Retina (tissue), 1 donor: ENCODE measurements at places on chromosomes 7 and 10.

GRCh38 chr7:150003304-150003810, 129.6 kb downstream of the ATP6V0E2 start:
- DNase-seq: no peak

DNA sequence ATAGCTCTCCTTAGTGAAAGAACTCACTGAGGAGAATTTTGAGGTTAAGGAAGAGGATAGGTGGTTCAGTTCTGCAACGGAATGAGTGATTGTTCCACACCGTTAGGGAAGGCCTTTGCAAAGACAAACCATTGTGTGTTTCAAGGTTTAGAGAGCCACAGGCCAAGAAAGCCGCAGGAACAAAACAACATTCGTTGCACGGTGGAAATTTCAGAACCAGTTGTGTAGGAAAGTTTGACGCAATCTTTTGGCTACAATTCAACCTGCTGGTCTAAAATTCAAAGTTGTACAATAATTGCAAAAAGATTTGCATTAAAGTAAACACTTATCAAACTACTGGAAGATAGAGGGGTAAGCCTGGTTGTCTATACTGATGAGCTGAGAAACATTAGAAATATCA, 91.4 kb downstream of the FAM107B start:
- DNase-seq: no peak

GRCh38 chr7:105649727-105650381, 68.6 kb upstream of the EFCAB10 start:
- no peak for DNase-seq

DNA sequence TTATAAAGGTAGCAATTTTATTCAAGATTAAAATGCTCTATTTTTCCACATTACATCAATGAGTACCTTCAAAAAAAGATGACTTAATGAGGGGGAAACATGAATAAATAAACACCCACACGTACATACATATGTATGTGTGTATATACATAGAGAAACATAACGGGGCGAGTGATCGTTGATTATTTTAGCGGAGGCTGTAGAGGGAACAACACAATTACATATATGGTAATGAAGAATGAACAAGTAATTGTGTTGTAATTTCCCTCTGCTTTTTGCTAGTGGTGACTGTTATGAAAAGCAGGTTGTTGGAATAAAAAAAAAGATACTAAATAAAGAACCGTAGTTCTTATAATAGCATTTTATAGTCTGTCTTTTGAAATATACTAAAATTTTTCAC, 63.2 kb downstream of the CACNB2 start:
- no peak for DNase-seq

- DNase-seq: peak; percentile 51
Observed at GRCh38 chr7:102170393-102170970, 116.2 kb upstream of the SH2B2 start.

DNA sequence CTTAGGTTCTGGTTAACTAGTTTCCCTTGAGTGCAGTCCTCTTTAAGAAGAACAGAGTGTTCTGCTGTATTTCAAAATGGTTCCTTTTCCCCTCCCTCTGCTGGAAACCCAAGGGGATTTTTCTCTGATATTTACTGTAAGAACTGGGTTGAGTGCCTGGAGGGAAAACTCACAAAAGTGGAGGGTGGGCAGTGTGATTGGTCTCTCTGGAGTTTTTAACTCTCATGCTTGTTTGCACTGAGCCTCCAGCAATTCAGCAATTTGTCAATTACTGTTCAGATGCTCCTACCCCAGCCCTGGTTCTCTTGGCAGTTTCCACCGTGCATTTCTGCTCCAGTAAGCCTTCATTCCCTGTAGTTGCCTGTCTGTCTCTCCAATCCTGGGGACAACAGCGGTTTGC, 273.4 kb upstream of the SORCS1 start:
- DNase-seq: peak; percentile 44
